ENCODE measurements at places on chromosomes 16 and 17.

DNA sequence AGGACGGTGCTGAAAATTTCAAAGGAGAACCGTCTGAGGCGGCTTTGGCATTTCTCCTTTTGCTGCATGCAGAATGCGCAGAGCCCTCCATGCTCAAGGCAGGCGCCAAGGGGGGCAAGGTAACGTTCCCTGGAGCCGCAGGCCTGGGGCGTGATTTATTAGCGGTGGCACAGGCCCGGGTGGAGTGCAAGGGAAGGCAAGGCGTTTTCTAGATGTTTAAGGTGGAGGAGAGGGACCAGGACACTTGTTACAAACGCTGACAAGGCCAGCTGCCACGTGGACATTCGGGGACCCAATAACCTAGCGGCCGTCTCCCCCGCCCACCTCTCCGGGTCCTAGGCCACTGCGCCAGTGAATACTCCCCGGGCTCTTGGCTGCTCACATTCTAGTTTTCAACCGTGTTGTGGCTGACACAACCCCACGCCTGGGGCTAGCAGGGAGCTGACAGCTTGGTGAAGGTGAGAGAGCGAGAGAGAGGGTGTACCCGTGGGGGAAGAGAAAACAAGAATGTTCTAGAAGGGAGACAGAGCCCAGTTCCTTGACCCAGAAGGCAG lies 250.1 kb downstream of the C16orf95 start:
- DNase-seq = no peak

DNA sequence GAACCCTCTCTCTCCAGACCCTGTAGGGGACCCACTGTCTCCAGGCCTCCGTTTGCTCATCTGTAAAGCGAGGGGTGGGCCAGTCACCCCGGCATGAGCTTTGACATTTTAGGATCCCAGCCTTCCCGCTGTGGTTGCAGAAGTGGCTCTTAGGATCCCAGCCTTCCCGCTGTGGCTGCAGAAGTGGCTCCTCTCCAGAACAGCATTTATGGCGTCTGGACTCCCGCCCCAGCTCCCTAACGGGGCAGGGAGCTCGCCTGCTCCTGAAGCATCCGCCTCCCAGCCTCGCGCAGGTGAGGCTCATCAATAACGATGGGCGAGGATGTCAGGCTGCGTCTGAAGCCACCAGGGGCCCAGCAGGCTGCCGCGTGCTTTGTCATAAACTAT lies 222.3 kb upstream of the TNRC6C start:
- DNase-seq = no peak

DNA sequence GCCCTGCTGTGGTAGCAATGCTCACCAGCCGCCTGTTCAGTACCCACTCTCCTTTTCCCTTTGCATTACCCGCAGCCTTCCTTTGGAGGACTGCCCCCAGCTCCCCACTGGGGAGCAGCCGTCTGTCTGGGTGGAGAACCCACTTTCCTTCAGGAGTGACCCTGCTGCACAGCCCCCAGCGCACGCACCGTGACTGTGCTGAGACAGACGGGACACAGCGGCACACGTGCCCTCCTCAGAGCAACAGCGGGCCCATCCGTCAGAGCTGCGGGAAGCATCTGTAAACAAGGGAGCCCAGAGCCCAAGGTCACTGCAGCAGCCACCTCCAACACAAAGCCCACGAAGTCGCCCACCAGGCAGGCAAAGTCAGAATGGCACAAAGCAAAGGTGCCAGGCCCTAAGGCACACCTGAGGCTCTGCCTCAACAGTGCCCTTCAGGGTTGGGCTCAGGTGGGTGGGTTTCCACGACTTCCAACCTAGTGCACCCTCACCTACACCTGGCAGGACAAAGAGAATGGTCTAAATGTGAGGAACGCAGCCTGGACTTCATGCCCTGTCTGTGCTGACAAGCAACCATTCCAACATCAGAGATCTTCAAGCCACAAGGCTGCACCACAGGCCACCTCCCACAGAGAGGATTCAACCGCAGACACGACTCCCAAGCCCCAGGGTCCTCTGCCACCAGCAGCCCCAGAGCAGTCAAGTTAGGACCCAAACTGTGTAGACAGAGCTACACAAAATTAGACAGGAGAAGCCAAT lies 9.9 kb downstream of the AXIN1 start:
- DNase-seq = no peak

DNA sequence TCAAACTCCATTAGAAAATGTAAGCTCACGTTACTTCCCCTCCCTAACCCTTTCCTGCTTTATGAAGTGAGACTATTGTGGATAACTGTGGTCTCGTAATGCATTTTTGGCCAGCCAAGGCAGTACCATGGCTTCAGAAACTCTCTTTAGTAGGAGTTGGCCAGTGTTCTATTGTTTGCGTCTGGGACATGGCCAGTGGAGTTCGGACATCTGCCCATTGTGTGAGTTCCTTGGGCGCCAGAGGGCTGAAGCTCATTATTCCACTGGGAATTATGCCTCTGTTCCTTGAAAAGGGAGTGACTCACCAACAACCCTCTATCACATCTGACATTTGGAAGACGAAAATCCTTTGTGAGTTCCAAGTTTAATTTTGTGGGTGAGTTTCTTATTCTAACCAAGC lies 319.5 kb upstream of the SOX9 start:
- no peak for DNase-seq

DNA sequence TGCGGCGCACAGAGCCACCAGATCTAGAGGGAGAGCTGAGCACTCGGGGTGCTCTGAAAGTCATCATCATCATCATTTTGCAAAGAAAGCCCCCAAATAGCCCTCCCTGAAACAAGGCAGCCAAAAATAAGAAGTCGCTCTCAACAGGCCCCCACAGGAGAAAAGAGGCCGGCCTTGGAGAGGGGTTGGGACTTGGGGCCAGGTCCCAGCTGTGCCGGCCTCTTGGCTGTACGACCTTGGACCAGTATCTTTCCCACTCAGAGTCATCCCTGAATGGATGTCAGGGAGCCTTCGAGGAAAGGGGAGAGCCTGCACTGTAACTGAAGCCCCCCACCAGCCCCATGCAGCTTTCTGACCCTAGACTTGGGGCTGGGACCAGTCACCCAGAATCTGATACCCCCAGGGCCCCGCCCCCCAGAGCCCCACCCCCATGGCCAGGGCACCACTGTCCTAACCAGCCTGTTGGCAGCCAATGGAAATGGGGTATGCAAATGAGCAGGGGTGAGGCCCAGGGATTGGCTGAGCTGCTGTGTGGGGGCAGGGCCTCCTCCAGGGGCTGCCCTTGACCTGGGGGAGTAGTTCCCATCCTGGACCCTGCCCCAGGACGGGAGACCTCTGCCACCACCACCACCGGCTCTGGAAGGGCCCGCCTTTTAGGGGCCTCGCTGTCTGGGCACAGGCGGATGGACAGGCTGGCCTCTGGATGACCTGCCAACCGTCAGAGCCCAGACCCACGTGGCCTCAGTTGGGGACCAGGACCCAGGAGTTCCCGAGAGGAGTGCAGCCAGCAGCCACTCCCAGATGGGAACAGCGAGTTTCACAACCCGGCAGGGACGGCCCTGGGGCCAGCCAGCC lies 15.4 kb downstream of the ZFPM1 start:
- DNase-seq = peak; percentile 20

All from activated naive CD4-positive, alpha-beta T cell treated with Interleukin-2 at 50 U/mL for 16 hours (primary cell).